ENCODE measurements at places on chromosomes 16 and 17. TPM values are rescaled to one million over a fixed set of nuclear protein-coding genes. Genes with fewer than 3 reads are reported as not detected.

Gene BTBD17
- 0.22 TPM for total RNA-seq

DNA sequence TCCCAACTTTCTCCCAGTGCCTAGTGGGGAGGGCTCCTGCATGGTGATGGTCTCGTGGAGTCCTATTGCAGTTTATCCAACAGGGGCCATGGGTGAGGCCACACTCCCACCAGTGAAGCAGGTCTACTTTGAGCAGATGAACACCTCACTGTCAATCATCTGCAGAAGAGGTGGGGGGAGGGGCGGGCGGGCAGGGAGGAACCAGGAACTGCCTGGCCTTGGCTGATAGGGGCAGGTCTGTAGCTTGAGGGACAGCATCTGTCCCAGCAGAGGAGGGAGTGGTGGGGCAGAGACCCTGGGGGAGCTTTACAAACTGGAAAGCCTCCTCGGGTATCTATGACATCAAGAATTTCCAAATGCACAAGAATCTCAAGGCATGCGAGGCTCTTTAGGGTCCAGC lies 58.7 kb upstream of the ZNF423 start:
- no peak for DNase-seq

Gene GPR139
- total RNA-seq = not detected

Gene TNFRSF12A
- total RNA-seq = 11.6 TPM

- peak; percentile 53 for DNase-seq
Observed at GRCh38 chr17:5000237-5000639, 2.5 kb downstream of the KIF1C start.

DNA sequence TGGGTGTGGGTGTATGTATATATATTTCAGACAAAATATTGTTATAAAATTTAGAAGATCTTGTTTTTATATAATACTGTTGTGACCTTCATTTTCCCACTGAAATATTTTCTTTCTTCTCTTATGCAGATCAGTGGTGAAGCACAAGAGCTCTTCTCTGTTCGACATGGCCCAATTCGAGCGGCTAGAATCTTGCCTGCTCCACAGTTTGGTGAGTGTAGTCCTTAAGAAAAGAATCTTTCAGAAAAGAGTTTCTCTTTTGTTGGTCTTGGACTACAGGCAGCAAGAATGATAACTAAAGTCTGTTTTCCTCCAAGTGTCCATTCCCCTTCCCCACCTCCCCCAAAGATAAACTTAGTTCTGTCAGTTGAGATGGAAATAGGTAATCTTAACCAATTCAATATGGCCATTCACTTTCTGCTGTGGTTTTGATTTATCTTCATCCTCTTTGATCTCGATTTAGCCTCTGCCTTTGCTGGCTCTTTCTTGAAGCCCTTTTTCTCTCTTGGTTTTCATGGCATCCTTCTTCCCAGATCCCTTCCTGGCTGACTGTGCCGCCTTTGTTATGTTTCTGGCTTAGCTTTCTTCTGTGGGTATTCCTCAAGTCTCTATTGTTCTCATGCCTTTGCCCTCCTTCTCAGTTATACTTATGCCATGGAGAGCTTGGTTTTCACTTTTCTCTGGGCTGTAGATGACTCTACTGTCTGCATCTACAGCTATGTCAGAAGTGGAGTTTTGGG lies 69.6 kb downstream of the BCAS3 start:
- DNase-seq = no peak

Gene SLC2A4
- total RNA-seq = 1.9 TPM

Gene TBC1D3H
- total RNA-seq = not detected

Gene PPM1E
- 0.05 TPM for total RNA-seq

DNA sequence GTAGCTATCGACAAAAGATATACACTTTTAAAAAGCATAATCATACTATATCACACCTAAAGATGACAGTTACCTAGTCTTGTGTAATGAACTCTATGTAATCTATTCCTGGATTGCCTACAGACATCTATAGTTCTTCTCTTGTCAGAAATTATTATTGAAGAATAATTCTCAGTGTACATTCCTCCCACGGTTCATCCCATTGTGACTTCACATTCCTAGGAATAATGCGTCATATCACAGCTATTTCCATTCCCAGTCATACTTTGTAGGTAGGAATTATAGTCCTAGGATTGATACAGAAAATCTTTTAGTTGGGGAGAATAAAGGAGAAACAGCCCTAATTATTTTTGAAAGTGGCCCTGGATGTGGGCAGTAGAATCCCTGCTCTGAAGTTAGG lies 44.0 kb upstream of the ABCC11 start:
- no peak for DNase-seq

DNA sequence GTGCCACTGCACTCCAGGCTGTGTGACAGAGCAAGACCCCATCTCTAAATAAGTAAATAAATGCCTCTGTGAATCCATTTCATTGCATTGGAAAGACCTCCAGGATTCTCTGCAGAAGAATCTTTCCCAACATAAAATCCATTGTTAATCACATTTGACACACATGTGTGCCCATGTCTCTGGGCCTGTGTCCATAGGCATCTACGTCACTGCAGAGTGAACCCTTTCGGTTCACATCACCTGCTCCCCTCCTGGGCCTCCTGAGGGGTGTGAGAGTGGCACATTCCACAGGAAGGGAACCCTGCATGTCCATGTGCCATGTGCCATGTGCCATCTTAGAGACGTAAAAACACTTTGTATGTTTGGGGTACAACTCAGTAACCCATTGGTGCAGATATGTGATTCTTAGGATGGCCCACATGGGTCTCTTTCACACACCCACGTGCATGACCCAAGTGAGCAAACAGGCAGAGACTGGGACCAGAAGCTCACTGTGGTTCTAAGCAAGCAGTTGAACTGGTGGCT lies 427.5 kb downstream of the MAF start:
- DNase-seq = no peak

- DNase-seq = no peak
Observed at GRCh38 chr16:55911616-55912015, 36.4 kb upstream of the CES5A start.

GRCh38 chr17:33019161-33019890 lies 27.7 kb downstream of the SPACA3 start:
- no peak for DNase-seq

- DNase-seq = no peak
Observed at GRCh38 chr17:42639525-42640113, 19.5 kb upstream of the TUBG2 start.

DNA sequence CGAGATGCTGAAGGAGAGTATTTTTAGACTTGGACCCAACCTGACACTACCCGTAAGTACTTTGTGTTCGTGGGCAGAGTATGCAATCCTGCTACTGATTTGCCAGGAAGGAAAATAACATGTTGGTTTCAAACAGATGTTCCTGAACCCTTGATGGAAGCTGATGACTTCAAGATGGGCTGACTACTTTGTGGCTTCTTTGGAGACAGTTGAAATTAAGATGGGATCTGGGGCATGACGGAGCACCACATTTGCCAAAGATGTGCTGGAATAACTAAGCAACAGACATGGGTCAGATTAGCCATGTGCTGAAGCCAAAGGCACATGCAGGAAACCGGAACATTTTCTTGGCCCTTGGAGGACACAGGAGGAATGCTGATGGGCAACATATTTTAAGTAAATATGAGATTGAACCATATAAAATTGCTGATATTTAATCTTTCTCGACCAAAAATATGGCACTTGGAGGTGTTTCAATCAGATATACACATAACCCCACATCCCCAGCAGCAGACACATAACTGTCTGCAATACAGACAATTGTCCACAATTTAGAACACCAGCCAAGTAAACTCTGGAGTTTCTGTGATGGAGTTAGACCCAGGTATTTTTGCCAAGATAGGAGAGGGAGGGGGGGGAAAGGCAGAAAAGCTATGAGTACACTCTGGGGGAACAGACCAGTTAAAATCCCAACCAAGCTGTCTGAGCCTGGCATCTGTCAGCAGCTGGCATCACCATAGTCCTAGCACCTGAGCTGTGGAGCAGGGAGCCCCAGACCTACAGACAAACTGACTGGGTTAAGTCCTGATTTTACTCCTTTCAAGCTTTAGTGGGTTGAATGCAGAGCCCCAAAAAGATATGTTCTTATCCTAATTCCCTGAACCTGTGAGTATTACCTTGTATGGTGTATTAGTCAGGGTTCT lies 329.4 kb upstream of the CDH5 start:
- no peak for DNase-seq

DNA sequence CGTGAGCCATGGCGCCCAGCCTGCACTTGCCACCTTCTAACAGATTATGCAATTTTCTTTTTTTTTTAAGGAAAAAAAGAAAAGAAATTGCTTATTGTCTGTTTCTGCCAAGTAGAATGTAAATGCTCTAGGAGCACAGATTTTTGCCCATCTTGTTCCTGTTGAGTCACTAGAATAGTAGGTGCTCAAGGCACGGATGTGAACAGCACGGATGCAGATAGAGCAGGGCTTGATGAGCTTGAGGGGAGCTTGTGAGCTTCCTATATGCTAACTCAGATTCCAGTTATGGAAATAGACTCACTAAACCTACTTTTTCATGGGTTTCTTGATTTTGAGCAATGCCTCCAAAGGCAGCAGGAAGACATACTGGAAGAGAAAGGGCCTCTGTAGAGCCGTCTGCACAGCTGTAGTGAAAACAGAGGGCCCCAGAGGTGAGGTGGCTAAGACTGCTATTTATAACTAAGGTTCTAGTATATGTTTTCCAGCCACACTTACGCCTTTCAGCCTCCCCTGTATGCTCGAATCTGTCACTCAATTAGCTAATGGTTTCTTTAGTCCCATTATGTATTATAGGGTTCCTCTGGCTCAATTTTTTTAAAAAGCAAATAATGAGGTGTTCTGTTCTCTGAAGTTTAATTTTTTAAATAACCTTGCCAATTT lies 72.8 kb downstream of the WWP2 start:
- DNase-seq = no peak

DNA sequence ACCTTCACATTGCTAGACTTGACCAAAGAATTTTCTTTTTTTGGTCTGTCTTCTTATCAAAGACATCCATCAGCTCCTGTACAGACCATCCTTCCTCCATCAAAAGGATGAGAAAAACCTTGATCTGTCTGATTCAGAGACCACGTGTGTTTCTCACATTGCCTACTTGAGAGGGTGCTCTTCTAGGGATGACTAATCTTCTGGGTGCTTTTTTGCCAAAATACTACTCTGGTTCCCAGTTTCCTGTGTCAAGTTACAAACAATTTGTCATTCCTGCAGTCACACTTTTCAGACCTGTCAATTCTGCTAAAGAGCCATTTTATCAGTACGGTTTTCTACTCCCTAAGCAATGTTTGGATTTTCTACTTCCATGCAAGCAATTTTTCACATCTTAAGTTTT lies 492.2 kb downstream of the CDH11 start:
- DNase-seq = no peak

- DNase-seq = no peak
Observed at GRCh38 chr17:43356999-43357398, 41.8 kb upstream of the ARL4D start.

DNA sequence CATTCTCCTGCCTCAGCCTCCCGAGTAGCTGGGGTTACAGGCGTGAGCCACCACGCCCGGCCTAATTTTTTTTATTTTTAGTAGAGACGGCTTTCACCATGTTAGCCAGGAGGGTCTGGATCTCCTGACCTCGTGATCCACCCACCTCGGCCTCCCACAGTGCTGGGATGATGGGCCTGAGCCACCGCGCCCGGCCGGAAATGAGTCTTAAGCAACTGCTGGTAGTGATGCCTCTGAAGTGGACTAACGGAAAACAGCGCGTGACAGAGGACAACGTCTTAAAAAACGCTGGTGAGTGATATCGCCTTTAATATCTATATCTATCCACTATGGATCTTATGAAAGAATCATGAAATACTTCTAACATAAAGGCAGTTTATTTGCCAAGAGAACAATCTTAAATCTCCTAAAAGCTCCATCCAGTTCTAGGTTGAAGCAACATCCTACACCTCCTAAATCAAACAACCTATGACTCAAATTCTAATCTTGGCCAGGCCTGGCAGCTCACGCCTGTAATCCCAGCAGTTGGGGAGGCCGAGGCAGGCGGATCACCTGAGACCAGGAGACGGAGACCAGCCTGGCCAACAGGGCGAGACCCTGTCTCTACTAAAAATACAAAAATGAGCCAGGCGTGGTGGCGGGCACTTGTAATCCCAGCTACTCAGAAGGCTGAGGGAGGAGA lies 69.8 kb downstream of the NXN start:
- no peak for DNase-seq

Gene STAT5A
- total RNA-seq = 22.0 TPM

Gene NPIPA8
- not detected for total RNA-seq

DNA sequence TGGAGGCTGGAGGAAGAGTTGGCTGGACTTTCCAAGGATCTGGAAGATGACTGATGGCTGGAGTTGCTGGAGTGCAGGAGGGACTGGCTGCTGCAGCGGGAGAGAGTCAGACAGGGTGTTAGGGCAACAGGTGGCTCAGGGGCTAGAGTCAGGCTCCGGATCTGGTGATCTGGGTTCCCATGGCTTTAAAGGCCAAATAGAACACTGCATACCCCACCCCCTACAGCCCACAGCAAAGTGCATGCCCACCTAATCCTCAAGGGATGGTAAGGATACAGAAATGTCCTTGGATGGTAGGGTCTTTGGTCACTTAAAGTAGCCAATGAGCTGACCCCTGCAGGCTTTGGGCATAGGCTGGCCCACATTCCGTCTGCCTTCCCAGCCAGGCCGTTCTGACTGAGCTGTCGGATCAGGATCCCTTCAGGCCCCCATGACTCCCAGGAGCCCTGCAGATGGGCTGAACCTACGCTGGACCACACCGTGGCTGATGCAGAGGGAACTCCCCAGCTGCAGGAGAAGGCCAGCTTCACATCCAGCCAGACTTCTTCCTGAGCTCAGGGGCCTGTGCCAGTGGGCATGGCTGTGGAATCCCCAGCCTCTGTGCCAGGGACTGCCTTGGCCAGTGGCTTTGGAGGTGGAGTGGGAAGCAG lies 13.9 kb downstream of the TNS4 start:
- DNase-seq = no peak

DNA sequence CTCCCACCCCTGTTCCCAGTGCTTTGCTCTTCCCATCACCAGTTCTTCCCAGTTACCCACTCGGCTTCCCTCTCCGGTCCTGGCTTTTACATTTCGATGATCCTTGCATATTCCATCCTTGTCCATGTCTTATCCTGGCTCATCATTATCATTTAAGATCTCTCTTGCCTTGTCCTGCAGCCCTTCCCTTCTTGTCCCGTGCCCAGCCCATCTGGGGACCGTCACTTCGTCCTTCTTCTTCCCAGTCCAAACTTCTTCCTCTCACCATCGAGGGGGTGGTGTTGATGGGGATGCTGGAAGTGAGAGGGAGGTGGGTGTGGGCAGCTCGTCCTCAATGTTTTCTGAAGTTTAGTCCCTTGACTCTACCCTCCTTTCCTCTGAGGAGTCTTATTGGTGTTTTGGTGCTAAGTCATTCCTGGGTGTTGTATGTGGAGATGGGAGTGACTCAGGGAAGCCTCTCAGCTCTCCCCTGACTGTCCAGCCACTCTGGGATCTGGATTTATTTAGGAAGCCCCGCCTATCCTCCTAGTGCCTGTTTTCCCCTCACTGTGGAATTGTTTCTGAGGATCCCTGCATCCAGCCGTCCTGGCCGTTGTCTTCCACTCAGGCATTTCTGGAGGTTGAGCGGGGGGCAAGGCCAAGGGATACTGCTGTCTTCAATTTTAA lies 975 bp downstream of the SNX29 start:
- DNase-seq = no peak

DNA sequence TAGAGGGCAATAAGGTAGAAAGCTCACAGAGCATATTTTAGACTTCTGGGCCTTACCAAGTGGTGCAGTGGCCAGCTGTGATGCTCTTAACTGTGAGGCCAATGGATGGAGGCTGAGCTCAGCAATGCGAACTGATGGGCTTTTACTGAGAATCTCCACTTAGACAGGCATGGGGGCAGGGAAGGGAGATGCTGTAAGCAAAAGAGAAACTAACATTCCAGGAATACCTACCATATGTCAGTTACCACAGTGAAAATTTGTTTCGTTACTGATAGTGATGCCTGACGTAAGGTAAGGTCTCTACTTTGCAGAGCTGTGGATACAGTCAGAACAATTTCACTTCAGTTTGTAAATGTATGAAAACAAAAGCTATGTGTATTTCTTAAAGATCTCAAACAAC lies 250.6 kb upstream of the ZFHX3 start:
- no peak for DNase-seq

Gene YPEL3
- total RNA-seq = 39.2 TPM

Data from colonic mucosa (tissue), 4 donors.